Fibroblast of skin of scalp (primary cell): ENCODE measurements at places on chromosomes 2 and 18.

DNA sequence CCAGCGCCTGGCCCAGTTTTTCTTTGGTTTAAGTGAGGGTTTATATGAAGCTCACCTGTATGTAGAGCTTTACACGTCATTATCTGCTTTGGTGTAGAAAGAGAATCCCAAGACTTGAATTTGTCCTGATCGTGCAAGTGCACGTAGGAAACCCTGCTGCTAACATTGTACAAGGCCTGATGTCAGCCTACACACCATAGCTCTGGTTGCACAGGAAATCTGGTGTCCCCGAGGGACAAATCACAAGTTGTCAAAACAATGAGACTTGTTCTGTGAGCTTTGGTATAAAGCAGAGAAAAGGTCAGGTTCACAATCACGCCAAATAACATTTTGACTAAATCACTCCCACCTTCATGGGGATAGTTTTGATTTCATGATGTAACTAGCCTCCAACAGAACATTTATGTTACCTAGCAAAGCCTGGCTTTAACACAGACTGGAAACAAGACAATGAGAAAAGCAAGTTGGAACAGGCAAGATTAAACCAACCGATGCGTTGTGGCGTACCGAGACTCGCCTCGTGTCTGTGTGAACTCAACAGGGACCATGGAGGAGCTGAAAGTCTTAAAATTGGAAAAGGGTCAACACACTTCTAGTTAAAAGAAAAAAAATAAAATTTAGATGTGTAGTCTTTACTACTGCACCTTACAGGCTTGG lies 41.4 kb downstream of the ZAP70 start:
- no peak for DNase-seq

DNA sequence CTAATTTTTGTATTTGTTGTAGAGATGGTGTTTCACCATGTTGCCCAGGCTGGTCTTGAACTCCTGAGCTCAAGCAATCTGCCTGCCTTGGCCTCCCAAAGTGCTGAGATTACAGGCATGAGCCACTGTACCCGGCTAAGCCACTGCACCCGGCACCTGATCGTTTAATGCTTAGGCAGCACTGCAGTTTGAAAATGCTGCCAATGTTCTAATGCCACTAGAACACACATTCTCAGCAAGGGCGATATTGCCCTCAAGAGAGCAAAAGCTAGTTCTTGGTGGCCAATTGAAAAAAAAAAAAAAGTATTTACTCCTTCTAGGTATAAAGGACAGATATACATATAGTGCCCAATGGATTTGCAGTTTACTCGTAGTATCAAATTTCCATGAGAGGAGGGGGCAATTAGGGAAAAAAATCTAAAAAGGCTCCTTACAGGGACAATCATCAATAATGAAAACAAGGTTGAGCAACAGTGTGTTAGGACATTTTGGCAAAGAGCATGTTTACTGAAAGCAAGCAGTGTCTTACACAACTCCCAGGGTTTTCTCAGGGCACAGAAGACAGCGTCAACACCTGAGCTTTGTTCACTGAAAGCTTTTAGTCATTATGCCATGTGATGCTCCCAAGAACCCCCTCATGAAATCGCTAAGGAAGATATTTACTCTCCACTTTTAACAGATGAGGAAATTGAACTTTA lies 199.9 kb upstream of the PKDCC start:
- DNase-seq, result no peak

DNA sequence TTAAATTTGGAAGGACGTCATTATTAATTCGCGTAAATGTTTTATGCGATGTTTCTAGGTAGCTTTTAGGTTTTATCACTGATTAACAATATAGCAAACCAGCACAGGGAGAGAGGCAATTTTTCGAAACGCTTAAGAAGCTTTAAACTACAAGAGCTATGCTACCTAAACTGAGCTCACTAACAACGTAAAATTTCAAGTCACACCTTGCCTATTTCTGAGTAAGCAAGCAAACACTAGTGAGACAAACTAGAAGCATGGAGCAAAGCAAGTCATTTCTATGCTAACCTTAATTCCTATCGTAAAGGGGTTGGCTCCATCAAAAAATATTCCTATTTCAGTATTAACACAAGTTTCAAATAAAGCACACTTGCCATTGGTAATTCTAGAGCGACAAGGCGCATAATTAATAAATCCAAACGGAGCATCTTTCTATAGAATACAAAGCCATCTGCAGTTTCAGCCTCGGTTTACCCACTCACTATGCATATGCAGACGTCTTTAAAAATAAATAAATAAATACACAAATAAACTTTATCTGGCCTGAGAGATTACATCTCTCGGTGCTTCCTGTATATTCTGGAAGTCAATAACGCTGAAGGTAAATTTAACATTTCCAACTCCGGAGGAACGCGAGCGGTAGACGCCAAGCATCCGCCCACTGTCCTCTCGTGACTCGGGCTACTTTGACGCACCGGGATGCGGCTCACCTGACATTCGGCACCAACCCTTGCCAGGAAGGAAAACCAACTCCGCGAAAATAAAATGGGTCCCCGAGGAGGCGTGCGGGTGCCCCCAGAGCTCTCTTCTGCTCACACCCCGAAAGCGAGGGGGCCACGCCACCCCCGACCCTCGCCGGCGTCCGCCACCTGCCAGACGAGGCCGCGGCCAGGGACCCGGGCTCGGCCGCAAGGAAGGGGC lies 947 bp downstream of the ITSN2 start:
- no peak for DNase-seq

DNA sequence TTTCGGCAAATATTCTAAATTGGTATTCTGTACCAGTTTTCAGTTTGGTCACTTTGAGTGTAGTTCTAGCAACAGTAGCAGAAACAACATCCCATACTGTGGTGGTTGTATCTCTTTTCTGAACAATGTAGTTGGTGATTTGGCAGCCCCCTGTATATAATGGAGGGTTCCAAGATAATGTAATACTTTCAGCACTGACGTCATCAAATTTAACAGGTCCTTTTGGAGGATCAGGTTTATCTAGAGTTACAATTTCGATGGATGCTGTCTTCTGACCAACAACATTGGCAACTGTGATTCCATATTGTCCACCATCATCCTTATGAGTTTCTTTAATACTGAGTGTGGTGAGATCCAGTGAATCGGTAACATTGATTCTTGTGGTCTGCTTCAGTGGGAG lies 88.0 kb downstream of the PLEKHA3 start:
- DNase-seq, result no peak

DNA sequence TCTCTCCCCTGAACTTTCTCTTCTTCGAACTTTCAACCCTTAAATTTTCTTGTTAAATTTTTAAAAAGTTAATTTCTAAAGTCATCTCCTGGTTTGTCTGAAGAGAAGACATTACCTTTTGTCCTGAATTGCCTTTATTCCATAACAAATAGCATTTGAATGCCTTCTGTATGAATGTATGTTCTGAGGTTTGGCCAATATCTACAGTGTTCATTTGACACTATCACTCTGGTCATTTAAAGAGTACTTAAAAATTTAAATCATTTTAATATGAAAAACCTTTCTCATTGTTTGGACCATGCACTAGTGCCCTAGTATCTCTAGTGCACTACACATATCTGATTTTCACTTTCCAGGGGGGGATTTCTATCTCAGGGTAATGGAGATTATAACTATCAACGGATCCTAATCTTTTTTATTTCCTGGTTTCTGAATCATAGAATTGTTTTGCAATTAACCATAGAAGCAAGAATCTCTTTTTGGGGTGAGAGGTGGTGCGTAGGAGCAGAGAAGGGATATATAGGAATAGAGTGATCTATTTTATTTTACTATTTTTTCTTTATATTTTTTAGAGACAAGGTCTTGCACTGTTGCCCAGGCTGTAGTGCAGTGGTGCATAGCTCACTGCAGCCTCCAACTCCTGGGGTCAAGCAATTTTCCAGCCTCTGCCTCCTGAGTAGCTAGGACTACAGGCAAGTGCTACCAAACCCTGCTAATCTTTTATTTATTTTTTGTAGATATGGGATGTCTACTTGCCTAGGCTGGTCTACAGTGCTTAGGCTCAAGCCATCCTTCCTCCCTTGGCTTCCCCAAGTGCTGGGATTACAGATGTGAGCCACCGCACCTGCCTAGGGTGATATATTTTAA lies 25.5 kb downstream of the TANC1 start:
- no peak for DNase-seq

DNA sequence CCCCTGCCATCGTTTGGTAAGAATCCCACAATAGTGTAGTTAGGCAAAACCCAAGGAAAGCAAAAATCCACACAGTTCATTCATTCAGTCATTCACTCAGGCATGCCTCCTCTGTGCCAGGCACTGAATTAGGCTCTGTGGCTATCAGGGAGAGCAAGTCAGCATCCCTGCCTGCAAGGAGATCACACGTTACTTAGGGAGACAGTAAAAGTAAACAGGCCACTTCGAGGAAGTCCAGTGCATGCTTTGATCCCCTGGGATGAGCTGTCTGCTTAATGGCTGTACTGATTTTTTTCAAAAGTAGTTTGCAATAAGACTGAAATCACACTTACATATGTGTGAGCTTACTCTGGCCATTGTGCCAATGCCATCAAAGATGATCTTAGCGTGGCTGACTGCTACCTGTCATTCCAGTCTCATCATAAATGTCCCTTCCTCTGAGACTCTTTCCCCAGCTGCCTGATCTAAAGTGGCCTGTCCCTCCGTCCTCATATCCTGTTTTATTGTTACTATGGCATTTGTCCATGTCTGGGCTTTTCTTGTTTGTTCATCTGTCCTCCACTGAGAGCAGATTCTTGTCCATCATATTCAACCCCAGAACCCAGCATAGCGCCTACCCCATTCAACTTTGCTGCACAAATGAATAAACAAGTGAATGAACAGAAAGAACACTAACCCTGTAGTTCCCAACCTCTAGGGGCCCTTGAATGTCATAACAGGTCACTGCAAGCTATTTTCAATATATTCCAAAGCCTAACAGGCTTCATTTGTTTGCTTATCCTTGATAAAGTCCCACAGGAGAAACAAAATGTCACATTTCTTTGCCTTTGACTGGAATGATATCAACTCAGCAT lies 84.1 kb downstream of the GALNT14 start:
- DNase-seq, result no peak

GRCh38 chr18:73756256-73757091 lies 391.2 kb downstream of the FBXO15 start:
- no peak for DNase-seq

DNA sequence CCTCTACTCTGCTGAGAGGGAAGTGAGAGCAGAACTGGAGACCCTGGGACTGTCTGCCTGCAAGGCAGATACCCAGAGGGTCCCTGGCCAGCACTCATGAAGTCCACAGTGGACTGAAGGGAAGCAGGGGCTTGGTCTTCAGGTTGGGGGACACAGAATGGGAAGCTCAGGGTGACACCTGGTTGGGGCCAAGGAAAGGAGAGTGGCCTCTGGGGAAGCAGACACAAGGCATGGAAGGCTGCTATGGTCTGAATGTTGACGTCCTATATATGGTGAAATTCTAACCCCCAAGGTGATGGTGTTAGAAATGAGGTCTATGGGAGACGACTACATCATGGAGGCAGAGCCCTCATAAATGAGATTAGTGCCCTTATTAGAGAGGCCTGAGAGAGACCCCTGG lies 69.3 kb downstream of the MRO start:
- no peak for DNase-seq

DNA sequence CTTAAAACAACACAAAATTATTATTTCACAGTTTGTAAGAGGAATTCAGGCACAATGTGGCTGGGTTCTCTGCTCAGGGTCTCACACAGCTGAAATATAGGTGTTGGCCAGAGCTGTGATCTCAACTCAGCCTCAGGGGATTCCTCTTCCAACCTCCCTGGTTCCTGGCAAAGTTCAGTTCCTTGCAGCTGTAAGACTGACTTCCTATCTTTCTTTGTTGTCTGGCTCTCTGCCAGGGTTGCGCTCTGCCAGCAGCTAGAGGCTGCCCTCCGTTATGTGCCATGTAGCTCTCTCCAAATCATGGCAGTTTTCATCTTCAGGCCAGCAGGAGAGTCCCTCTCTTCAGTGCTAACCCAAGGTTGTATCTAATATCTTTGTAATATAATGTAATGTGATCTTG lies 272.5 kb upstream of the KCNJ3 start:
- DNase-seq, result no peak

DNA sequence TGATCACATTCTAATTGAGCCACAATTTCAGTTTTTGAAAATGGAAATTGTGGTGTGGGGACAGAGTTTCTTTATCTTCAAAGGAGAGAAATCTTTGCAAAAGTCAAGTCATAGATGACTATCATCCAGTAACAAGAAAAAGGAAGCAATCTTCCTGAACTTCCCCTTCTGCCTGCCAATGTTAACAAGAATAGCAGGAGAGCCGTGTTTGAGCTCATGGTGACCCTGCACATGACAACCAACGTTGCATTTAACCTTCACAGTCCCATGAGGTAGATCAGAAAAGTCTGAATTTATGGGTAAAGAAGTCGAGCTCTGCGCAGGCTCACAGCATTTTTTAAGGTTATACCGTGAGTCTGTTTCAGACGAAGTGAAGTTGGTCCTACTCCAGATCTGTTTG lies 454.9 kb downstream of the LPIN1 start:
- no peak for DNase-seq

- no peak for DNase-seq
Measured at GRCh38 chr18:13376841-13377351, 158.3 kb downstream of the LDLRAD4 start.

DNA sequence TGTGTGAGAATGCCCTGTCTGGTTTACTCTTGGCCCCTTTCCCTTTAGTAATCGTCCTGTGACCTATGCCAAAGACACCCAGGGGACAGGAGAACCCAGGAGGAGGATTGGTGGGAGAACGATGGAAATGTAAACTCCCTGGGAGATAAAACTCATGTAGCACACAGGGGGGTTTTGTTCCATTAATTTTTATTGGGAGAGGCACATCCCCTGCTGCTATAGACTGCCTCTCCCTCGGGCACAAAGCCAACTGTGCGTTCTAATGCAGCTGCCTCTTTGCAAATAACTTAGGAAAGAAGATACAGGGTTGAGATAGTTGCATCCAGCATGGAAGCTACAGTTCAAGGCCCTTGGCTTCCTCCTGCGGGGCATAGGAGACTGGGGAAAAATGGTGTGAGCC lies 489.6 kb downstream of the SLC4A3 start:
- no peak for DNase-seq

DNA sequence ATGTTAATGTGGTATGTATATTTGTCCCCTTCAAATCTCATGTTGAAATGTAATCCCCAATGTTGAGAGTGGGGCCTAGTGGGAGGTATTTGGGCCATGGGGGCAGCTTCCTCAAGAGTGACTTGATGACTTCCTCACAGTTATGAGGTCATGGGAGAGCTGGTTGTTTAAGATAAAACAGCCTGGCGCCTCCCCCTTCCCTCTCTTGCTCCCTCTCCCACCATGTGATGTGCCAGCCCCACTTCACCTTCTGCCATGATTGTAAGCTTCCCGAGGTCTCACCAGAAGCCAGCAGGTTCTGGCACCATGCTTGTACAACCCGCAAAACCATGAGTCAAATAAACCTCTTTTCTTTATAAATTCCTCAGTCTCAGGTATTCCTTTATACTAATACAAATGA lies 258.3 kb upstream of the POU3F3 start:
- no peak for DNase-seq
